Brain pericyte (primary cell): ENCODE measurements at places on chromosomes 11 and 22.

GRCh38 chr11:118547132-118547531 is 16.1 kb downstream of the TMEM25 start:
- no peak for DNase-seq

GRCh38 chr22:46936378-46936903 is 174.0 kb downstream of the TBC1D22A start:
- DNase-seq: no peak

DNA sequence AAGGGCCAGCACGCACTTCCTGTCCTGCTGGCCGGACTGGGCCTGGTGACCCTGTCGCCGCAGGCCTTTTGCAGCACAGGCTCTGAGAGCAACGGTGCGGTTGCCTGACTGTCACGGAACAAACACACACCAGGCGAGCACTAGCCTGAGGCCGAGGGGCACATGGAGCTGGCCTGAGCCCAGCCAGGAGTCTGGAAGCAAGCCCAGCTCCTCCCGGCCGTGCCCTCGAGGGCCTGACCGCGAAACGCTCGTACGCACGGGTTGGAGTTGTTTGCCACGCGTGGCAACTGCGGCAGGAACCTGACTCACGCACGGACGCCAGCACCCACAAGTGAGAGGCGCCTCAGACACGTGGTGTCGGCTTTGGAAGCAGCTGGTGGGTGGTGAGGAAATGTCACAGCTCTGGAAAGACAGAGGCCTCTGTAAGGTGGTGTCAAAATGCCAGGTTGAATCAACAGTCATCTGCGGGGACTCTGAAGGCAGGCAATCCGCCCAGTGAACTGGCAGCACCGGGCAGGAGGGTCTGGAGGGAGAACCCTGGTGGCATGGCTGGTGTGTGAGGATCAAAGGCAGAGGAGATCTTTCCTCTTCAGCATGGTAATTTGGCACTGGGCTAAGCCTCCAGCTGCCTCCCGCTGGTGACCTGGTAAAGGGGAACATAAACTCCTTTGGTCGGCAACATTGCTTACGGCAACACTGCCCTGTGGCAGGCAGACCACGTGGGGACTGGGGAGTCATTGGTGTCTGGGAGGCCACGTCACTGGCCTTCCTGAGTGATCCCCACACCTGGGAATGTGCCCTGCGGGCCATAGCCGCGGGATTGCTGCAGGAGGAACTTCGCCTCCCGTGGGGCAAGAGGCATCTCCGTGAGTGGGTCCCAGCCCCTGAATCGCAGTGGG is 15.3 kb upstream of the IL17REL start:
- no peak for DNase-seq

DNA sequence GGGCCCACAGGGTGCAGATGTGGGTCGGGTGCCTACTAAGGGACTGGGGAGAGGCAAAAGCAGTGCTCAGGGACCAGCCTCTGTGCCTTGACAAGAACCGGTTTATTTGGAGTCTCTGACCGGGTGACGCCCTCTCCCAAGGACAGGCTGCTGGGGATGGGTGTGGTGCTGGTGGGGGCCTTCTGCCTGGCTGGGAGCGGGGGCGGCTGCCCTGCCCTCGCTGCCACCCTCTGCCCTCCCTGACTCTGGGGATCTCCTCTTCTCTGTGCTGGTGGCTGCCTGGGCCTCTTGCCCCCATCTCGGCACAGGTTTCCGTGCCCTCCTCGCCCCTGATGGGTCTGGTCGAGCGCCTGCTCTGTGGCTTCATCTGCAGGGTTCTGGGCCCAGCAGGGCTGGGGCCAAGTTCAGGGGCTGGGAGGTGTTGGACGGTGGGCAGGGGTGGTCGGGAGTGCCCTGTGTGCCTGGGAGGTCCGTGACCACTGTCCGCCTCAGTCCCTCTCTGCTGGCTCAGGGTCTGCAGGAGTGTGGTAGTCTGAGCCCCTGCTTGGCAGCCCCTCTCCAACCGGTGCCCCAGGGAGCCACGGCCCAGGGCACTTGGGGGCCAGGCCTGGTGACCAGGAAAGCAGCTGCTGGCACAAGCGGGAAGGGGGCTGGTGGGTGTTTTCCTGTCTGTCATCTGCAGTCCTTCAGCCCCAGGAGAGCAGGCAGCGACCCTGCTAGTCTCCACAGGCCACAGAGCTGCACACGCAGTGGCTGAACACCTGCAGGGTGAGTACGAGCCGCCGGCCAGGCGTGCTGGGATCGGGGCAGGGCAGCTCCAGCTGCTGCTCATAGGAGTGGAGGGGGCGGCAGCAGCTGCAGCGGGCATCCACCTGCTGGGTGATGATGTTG is 23.5 kb downstream of the MUC6 start:
- DNase-seq: no peak

DNA sequence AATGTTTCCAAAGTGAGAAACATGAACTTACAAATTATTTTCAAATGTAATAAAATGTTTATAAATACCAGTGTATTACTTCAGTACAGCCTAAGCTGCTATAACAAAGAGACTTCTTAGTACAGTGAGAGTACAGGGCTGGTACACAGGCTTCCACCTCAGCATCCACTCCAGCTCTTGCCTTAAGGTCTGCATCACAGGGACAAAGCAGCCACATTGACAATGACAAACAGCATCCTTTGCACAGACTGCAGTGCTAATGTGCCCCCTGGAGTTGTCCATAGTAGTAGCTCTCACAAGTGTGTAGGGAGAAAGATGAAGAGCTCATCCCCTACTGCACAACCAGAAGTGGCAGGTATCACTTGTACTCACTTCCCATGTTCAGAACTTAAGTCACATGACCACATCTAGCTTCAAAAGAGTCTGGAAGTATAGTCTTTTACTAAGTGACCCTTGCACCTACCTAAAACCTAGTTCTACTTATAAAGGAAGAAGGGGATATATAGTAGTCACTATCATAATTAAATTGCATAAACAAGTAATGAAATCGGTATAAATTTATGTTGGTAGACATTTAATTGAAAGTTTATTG is 10.7 kb upstream of the LIPT2 start:
- no peak for DNase-seq

DNA sequence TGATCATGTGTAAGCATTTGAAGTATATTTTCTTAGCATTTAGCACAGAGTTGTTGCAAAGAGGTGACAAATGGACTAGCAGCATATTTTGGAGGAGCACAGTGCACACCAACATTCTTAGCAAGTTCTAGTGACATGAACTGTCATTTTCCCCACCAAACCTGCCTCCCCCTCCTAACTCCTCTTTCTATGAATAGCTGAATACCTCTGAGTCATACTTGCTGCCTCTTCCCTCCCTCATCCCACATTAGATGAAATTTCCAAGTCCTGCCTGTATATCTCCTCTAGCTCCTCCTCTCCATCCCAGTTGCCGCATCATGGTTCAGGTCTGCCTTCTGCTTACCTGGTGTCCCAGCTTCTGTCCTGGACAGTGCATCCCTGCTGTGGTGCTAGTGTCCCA is 7.2 kb downstream of the OSBP2 start:
- no peak for DNase-seq

- DNase-seq: no peak
Observed at GRCh38 chr11:7672276-7672959, 882 bp downstream of the CYB5R2 start.

GRCh38 chr22:36811094-36811800 is 5.6 kb downstream of the PVALB start:
- DNase-seq: no peak

- no peak for DNase-seq
Observed at GRCh38 chr11:11072067-11072466, 214.2 kb upstream of the ZBED5 start.

DNA sequence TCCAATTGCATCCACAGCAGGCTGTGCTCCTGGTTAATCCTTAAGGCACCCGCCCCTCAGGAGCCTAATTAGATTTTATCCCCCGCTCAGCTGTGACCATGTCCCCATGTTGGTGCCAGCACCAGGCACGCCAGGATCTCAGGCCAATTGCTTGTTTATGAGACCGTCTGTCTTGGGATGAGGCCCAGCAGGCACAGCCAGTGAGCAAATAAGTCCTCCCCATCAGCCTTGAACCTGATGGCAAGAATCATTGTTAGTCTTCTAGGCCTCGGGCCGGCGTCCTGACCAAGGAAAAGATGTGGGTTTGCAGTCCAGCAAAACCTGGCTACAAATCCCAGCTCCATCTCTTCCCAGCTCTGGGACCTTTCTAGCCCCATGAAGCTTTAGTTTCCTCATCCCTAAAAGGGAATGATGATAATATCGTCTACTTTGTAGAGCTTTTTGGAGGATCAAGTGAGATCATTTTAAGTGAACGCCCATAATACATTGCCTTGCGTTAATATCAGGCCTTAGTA is 57.3 kb downstream of the TP53I11 start:
- no peak for DNase-seq

DNA sequence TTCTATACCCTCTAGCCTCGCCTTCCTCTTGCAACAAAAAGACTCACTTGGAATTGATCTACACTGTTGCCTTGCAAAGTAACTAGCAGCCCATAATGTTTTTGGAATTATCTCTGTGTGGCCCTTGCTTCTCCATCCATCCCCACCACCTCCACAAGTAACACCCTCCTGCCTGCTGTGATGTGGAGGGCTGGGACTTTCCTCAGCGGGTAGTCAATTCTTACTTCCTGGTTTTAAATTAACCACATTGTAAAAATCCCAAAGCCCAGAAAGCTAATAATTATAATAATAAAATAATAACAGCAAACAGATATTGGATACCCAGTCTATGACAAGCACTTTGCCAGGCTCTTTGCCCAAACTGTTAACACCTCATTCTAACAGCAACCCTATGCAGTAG is 40.8 kb upstream of the GALNT18 start:
- no peak for DNase-seq

GRCh38 chr22:45968751-45969413 is 8.1 kb downstream of the WNT7B start:
- no peak for DNase-seq

DNA sequence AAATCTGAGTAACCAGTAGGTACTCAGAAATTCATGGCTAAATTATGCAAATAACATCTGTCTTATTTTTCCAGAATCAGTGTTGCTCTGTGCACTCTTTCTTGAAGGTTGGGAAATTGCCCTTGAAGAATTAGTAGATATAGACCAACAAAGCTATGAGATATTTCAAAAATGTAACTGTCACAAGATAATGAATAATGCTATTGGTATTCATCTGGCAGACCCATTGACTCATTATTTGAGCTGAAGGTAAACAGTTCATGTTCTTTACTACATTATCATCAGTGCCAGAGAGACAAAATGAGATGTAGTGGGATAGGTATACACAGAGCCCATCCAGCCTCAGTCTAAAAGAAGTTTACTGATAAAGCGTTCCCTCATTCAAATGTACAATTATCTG is 274.7 kb downstream of the CASP12 start:
- DNase-seq: no peak

GRCh38 chr11:12118949-12119348 is 8.6 kb downstream of the MICAL2 start:
- DNase-seq: no peak

GRCh38 chr11:130449996-130450769 is 1.7 kb downstream of the ADAMTS15 start:
- peak; percentile 74 for DNase-seq

- DNase-seq: no peak
Observed at GRCh38 chr11:116454020-116454645, 318.7 kb downstream of the BUD13 start.

DNA sequence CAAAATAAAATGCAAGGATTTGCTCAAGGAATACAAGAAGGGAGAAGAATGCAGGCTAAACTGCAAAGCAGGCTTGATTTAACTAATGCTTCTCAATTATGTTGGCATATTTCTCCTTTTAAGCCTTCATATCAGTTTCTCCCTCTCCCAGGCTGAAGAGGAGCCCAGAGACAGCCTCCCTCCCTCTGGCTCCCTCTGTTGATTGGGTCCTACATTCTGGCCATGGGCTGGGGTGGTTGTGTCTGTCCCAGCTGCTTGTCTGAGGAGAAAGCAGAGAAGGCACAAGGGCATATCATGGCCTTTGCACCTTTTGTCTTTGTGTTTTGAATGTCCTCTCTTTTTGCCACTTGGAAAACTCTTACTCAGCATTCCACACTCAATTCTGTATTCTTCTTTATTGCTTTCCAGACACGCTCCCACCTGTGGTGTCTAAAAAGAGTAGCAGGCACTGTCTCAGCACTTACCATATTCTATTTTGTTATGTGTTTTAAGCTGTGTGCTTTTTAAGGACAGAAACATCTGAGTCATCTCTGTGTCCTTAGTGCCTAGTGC is 77.4 kb downstream of the INSC start:
- DNase-seq: no peak

- DNase-seq: no peak
Observed at GRCh38 chr11:65316227-65317024, 1.8 kb downstream of the CDC42EP2 start.

DNA sequence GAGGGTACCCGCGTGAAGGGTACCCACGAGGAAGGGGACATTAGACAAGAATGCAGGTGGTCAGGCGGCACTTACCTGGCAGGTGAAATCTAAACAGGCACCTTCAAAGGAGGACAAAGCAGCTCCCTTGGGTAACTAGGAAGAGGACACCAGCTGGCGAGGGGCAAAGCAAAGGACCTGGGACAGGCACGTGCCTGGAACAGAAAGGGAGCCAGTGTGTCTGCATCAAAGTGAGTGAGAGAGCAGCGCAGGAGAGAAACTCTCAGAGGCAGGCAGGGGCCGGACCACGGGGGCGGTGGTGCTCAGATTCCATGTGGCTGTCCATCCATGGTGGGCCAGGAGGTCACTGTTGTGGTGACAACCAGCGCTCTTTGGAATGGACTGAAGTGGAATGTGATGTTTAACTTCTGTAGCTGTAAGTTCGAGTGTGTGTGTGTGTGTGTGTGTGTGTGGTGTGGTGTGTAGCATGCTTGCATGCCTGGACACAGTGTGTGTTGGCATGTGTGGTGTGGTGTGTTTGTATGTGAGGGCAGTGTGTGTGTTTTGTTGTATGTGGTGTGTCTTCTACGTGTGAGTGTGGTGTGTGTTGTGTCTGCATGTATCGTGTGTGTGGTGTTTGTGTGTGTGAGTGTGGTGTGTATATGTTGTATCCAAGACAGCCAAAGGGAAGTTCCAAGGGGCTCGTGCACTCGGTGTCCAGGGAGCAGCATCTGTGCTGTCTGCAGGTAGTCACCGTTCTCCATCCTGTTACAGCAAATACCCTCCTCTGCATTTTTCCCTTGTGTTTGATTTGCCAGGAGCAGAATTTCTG is 86.4 kb downstream of the CDKN1C start:
- DNase-seq: no peak

DNA sequence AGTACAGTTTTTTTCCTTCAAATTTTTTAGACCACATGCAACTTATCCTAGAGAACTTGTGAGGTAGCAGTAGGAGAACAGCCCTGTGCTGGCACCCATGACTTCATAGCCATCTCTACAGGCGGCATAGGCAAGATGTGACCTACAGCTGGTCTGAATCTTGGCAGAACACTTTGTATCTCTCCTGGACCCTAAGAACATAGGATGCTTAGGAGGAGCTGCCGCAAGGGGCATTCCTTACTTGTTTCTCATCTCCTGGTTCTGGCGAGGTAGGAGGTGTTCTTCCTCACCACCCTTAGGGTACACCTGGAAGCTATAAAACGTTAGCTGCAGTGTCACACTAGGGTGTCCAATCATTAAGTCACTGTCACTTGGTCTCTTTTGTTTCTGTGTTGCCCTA is 16.4 kb downstream of the CWC15 start:
- DNase-seq: no peak

- DNase-seq: no peak
Observed at GRCh38 chr22:32333141-32333768, 24.4 kb upstream of the RFPL3 start.

- peak; percentile 41 for DNase-seq
Observed at GRCh38 chr11:61293867-61294716, 1.0 kb downstream of the VWCE start.

GRCh38 chr11:78796956-78797355 is 222.3 kb upstream of the NARS2 start:
- DNase-seq: peak; percentile 96
